ENCODE measurements at places on chromosomes 6 and 20.

GRCh38 chr20:9103955-9104354 lies 35.1 kb downstream of the PLCB4 start:
- H3K4me1 ChIP-seq = no peaks in the 10 kb centered on the region
- no peaks in the 10 kb centered on the region for H3K27me3 ChIP-seq
- no peak overlapping the region for H3K27ac ChIP-seq
- no peak overlapping the region for H3K4me3 ChIP-seq
- peaks cover 1% of the 10 kb centered on the region for H3K36me3 ChIP-seq

DNA sequence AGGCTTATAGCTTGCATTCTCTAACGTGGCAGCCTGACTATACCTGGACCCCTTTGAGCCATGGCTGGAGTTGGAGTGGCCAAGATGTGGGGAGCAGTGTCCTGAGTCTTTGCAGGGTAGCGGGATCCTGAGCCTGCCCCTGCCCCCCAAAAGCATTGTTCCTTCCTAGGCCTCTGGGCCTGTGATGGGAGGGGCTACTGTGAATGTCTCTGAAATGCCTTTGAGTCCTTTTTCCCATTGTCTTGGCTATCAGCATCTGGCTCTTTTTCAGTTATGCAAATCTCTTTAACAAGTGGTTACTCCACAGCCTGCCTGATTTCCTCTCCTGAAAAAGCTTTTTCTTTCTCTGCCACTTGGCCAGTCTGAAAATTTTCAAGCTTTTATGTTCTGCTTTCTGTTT lies 17.0 kb upstream of the PRL start:
- no peak overlapping the region for H3K4me3 ChIP-seq
- DNase-seq = no peak
- no peaks in the 10 kb centered on the region for H3K36me3 ChIP-seq
- H3K27ac ChIP-seq = no peak overlapping the region
- no peaks in the 10 kb centered on the region for H3K27me3 ChIP-seq

- no peaks in the 10 kb centered on the region for H3K36me3 ChIP-seq
- no peak overlapping the region for H3K4me3 ChIP-seq
- H3K4me1 ChIP-seq = no peaks in the 10 kb centered on the region
- DNase-seq = no peak
- H3K27ac ChIP-seq = no peak overlapping the region
These were observed 55.0 kb downstream of the NOX3 start for GRCh38 chr6:155400654-155400965.

GRCh38 chr20:3077618-3078134 lies 6.3 kb downstream of the OXT start:
- no peak overlapping the region for H3K27ac ChIP-seq
- H3K4me3 ChIP-seq = no peak overlapping the region

- DNase-seq = no peak
- no peak overlapping the region for H3K27ac ChIP-seq
- H3K4me3 ChIP-seq = no peak overlapping the region
- H3K4me1 ChIP-seq = no peaks in the 10 kb centered on the region
- peaks cover 3% of the 10 kb centered on the region for H3K36me3 ChIP-seq
These were observed 173.7 kb downstream of the ARHGAP18 start for GRCh38 chr6:129536271-129536670.

Data from central memory CD8-positive, alpha-beta T cell (primary cell).